ENCODE measurements at places on chromosomes 1 and 21.

DNA sequence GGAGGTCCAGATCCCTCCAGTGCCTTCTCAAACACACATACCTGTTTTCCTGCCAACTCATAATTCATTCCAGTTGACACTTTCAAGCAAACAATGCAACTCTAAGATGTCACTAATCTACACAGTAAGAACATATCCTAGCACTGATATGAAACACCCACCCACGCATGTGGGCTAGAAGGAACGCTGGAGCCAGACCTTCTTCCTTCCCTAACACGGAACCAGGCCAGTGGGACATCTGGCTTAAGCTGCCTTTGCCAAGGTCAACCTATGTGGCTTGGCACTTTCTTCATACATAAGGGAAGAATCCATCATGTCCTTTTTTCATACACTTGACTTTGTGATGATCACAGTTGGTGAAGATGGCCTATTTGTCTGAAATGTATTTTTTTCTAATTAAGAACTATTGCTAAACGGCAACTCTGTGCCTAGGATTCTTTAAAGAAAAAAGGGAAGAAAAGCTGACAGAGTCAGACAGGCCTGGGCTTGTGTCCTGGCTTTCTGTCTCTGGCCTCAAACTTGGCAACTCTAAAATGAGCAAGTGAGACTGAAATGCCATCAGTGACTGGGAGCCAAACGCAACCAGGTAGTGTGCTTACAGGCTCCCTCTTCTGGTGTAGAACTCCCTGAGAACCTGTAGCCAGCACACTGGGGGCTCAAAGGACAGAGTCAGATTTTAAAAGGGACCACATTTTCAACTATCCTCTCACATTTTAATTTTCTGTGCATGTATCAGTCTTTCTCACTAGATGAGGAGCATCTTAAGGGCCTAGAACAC, 92.6 kb upstream of the BEND5 start:
- no peak for DNase-seq

DNA sequence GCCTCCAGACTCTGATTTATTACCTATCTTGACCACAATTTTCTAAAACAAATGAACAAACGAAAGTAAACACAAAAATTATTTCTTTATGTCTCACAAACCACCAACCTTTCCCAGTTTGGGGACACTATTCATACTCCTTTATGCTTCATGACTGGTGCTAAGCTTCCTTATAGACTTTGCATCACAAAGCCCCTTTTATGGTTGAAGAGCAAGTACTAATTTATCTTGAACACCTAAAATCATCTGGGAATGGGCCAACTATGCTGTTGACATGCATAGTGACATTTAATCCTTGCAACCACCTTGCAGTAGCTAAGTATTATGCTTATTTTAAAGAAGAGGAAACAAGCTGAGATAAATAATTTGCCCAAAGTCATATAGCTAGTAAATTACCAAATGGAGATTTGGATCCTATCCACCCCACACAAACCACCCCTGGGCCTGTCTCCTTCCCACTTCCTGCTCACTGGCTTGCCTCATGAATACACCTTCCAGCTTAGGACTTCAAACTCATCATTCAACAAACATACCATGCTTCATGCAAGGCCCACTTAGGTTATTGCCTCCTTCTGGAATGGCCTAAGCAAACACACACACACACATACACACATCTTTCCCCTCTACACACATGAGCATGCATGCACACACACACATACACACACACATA, 192.2 kb downstream of the PLPP3 start:
- DNase-seq = no peak

GRCh38 chr1:243454328-243454997, 198.6 kb downstream of the SDCCAG8 start:
- DNase-seq = no peak

GRCh38 chr1:244296003-244296402, 155.7 kb downstream of the ADSS2 start:
- no peak for DNase-seq

DNA sequence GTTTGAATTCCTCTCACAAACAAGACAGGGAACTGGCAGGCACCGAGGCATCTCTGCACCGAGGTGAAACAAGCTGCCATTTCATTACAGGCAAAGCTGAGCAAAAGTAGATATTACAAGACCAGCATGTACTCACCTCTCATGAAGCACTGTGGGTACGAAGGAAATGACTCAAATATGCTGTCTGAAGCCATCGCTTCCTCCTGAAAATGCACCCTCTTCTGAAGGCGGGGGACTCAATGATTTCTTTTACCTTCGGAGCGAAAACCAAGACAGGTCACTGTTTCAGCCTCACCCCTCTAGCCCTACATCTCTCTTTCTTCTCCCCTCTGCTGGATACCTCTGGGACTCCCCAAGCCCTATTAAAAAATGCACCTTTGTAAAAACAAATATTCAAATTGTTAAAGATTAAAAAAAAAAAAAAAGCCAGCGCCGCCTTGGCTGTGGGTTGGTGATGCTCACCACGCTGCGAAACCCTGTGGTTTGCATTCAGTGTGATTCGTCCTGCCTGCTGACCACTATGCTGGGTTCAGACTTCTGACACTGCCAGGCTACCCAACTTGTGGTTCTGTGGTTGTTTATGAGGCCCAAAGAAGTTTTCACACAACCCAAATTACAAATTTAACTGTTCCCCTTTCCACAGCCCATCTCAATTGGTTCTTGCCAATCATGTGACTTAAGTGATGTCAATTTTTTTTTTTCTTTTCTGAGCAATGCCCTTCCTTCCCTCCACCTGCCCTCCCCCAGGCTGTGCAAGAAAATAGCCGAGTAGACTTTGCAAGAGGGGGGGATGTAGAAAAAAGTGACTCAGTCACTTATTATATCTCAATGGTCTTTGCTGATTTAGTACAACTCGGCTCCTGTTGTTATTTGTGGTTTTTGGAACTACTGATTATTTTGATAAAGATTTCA, at the start of gene RUNX1:
Gene RUNX1, minus strand, starts transcription at position 597 of the 912 bp plus-strand sequence.
- peak; percentile 33 for DNase-seq

- no peak for DNase-seq
These were observed 2.6 kb downstream of the IRF2BP2 start for GRCh38 chr1:234607109-234608024.

GRCh38 chr1:8002329-8002910, 23.7 kb downstream of the ERRFI1 start:
- DNase-seq = no peak

DNA sequence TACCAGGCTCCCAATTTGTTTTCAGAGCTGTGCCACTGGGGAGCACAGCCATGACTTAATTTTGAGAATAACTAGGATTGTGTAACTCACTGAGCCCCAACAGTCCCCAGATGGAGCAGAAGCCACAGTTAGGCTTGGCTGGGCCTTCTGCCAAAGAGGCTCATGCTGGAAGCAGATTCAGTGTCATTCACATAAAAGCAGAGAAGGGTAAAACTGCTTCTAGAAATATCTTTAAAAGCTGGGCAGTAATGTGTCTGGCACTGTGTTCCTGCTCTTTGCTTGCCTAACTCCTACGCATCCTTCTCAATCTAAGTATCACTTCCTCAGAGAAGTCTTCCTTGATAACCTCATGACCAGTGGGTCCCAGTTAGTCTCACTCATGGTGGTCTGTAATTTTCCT, 20.3 kb downstream of the STK40 start:
- no peak for DNase-seq

- DNase-seq = no peak
These were observed 351.5 kb upstream of the ZP4 start for GRCh38 chr1:238242181-238242580.

DNA sequence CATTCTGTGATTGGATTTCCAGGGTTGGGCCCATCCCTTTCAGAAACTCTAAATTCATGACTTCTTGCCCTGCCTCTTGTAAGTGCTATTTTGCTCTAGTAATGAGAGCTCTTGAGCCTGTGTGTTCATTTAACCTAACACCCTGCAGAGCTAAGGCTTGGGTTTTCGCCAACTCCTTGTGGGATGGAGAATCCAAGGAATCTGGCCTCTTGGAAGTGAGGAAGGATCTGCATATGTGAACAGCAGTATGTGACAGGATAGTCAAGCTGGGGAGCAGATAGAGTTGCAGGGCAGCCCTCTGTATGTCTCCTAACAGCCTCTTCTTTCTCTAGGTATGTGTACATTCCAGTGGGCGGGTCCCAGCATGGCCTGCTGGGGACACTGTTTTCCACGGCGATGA, 258.9 kb downstream of the HHAT start:
- no peak for DNase-seq

DNA sequence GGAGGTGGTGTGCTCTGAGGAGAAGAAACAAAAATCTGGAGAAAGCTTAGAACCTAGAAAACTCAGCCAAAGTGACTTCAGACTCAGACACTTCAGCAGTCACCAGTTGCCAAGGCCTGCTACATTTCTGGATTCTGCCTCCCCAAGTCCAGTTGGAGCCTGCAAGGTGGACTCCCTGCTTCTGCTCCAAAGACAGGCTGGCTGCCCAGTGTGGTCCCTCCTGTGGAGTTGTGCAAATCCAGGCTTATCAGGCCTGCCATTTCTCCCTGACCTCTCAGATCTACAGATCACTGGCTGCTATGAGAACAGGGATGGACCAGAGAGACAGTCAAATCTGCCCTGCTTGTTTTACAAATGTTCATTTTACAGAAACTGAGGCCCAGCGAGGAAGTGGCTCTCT, 9.9 kb downstream of the CACHD1 start:
- DNase-seq = no peak

DNA sequence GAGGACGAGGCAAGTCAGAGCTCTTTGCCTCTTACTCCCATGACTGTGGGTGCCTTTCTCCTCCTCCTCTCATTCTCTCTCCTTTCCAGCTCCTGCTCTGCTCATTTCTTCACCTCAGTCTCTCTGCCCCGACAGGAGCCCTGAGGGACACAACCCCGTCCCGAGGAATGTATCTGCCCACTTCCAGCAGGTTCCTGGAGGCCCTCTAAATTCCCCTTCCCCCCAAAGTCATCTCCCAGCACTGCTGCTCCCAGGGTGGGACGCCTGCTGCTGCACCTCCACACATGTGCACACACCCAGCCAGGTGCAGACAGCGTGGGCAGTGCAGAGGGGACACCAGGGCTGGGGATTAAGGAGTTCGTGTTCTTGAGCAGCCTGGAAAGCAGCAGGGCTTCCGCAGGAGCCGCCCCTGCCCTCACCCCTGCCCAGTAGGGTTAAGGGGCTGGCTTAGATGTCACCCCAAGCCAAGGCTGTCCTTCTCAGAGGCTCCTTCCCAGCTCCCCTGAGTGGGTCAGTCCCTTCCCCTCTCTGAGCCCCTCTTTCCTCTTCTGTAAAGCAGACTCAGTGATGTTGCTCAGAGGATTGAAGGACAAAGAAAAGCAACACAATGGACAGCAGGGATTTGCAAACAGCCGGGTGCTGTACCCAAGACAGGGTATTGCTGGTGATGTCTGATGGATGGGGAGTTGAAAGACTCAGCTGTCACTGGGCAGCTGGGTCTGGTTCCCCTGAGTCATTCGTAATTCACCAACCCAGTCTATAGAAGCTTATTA, 346.0 kb downstream of the MATN1 start:
- no peak for DNase-seq

DNA sequence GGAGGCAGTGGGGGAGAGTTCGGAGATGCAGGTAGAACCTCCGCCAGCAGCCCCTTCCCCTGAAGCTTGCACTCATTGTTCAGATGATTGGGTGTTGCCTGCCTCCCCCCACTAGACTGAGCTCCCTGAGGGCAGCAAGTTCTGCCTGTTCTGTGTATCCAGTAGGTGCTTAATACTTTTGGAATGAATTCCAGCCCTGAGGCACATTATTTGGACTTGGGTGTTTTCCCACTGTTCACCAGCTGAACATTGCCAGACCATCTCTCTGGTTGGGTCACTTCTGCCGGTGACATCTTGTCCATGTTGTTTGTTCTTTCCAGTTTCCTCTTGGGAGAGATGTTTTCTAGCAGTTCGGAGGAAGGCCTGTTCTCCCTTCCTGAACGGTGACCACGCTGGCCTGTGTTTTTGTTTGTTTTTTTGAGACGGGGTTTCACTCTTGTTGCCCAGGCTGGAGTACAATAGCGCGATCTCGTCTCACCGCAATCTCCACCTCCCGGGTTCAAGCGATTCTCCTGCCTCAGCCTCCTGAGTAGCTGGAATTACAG, 48.7 kb downstream of the SPSB1 start:
- no peak for DNase-seq

DNA sequence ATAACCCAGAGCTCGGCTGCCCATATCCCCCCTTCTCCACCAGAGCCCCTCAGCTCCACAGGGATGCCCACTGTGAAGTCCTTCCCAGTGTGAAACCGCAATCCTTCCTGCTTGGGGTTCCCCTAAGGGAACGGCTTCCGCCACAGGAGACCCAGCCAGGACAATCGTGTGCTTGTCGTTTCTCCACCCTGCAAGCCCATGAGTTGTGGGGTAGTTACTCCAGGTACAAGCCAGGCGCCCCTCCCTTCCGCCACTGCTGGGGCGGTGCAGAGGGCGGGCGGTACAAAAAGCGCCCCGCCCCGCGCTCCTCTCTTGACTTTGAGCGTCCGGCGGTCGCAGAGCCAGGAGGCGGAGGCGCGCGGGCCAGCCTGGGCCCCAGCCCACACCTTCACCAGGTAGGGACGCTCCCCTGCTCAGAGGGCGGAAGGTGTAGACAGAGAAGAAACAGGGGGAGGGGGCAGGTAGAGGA, at the start of gene TINAGL1:
Gene TINAGL1, plus strand, starts transcription at position 315 of the 469 bp plus-strand sequence. CDS start 634 bp downstream, outside the sequence.
- no peak for DNase-seq

GRCh38 chr1:45833361-45833760, 29.9 kb downstream of the MAST2 start:
- no peak for DNase-seq

DNA sequence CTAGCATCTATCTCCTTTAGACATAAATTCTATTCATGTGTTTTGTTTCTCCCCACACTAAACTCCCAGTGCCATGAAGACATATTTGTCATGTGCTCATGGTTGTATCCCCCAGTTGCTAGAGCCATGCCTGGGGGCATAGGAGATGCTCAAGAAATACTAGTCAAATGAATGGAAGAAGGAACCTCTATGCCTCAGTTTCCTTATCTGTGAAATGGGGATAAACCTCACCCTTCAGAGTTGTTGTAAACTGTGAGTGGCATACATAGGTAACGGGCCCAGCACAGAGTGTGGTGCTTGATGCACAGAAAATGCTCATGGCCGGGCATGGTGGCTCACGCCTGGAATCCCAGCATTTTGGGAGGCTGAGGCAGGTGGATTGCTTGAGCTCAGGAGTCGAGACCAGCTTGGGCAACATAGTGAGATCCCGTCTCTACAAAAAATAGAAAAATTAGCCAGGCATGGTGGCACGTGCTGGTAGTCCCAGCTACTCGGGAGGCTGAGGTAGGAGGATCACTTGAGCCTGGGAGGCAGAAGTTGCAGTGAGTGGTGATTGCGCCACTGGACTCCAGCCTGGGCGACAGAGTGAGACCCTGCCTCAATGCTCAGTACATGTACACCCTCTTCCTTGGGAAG, 8.7 kb downstream of the LDLRAD2 start:
- DNase-seq = no peak

DNA sequence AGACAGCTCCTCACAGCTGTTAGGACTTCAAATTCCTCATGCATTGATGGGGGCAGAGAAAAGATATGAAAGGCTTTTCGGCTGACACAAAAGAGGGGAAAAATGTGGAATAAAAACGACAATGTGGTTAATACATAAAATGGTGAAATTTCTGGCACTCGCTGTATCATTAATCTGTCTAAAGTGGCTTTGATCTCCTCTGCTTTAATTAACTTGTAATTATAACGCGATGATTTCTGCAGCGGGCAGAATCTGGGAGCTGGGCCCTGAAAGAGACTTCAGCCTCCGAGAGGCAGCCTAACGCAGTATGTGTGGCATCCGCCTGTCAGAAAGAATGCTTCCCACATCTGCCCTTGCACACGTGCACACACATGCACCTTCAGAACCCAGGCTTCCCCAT, 144.1 kb upstream of the IGSF21 start:
- DNase-seq = no peak

- DNase-seq = no peak
These were observed 613.9 kb downstream of the PLA2G4A start for GRCh38 chr1:187442603-187443002.

GRCh38 chr1:208238710-208239472, 5.3 kb downstream of the PLXNA2 start:
- DNase-seq = no peak

Measured in stimulated activated CD4-positive, alpha-beta T cell treated with anti-CD3 and anti-CD28 coated beads, Interleukin-15, amount 100 ng/mL, for 1 hour (primary cell).